ENCODE measurements at places on chromosomes 13 and 19. TPM values are rescaled to one million over a fixed set of nuclear protein-coding genes. Genes with fewer than 3 reads are reported as not detected.

CNFN gene
- 1.0 TPM for total RNA-seq

ZNF468 gene
- total RNA-seq: 33.3 TPM

PAK4 gene
- 23.3 TPM for total RNA-seq

UFM1 gene
- total RNA-seq: 67.0 TPM

PCDH17 gene
- 3.7 TPM for total RNA-seq

ZNF471 gene
- total RNA-seq: 9.4 TPM

RINL gene
- 18.7 TPM for total RNA-seq

KATNAL1 gene
- 25.7 TPM for total RNA-seq

LACC1 gene
- total RNA-seq: 4.8 TPM

RFX1 gene
- 9.1 TPM for total RNA-seq
